Skeletal muscle tissue (tissue), 5 donors: ENCODE measurements at places on chromosomes 3 and 15. TPM values are rescaled to one million over a fixed set of nuclear protein-coding genes. Genes with fewer than 3 reads are reported as not detected.

Gene SKOR1
- under 0.01 TPM for total RNA-seq

Gene KNG1
- 0.52 TPM for total RNA-seq

Gene GOLGB1
- 20.4 TPM for total RNA-seq

Gene PCCB
- 34.4 TPM for total RNA-seq

Gene TJP1
- total RNA-seq, result 53.2 TPM

Gene MOBP
- total RNA-seq, result not detected

Gene C3orf20
- total RNA-seq, result 0.52 TPM

Gene DOCK3
- 0.52 TPM for total RNA-seq

Gene KBTBD13
- 1.6 TPM for total RNA-seq

Gene DIPK2A
- 36.0 TPM for total RNA-seq

Gene GP5
- total RNA-seq, result under 0.01 TPM

Gene SUSD5
- 2.6 TPM for total RNA-seq

Gene CFAP100
- total RNA-seq, result not detected

Gene LTF
- total RNA-seq, result 3.1 TPM

Gene SPATA12
- total RNA-seq, result not detected

Gene SLC28A1
- total RNA-seq, result 0.52 TPM

Gene C3orf52
- 3.7 TPM for total RNA-seq

Gene MFSD1
- 49.1 TPM for total RNA-seq

Gene RETNLB
- total RNA-seq, result not detected

Gene ECE2
- not detected for total RNA-seq

Gene PLAAT1
- 14.6 TPM for total RNA-seq
